ENCODE measurements at places on chromosomes 13 and 19. TPM values are rescaled to one million over a fixed set of nuclear protein-coding genes. Genes with fewer than 3 reads are reported as not detected.

Gene HIPK4
- total RNA-seq, result not detected

Gene ZNF492
- not detected for total RNA-seq

Gene ZNF628
- total RNA-seq, result 0.33 TPM

Gene POLR1D
- 52.0 TPM for total RNA-seq

Gene TEX30
- 12.8 TPM for total RNA-seq

Gene ZNF85
- total RNA-seq, result 11.4 TPM

Gene CYP2F1
- not detected for total RNA-seq

Gene SLC10A2
- total RNA-seq, result not detected

Gene MIR17HG
- 8.8 TPM for total RNA-seq

Gene CEACAM19
- total RNA-seq, result 2.5 TPM

Gene ZNF571
- 5.2 TPM for total RNA-seq

Data from fibroblast of the aortic adventitia (primary cell).